H54 (cell line): ENCODE measurements at places on chromosomes 5 and 9.

- DNase-seq = no peak
Measured at GRCh38 chr5:180084638-180085561, 13.3 kb upstream of the RNF130 start.

DNA sequence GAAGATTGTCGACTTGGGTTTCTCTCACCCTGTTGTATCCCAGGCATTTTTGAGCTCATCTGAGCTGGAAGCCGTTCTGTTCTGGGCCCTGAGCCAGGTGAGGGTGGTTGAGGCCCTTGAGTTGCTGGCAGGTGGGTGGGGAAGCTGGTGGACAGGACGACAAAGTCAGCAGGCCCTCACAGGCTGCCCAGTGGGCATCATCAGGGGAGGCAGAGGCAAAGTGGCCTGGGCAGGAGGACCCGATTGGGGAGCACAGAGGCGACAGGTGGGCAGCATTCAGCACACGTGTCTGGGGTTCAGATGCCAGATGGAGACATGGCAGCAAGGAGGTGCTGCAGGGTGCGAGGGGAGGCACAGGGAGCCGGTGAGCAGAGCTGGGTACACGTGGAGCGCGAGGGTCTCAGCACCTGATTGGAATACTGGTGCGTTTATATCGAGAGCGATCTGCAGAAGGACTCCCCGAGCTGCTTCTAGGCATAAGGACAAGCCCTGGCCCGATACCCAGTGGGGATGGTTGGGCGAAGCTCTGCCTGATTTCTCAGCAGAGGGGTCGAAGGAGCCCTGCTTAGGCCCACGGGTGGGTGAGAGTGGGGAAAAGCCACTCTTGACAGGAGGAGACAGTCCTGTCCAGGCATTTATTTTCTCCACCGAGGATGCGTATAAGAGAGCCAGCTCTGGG lies 49.0 kb upstream of the SUSD3 start:
- DNase-seq = no peak

- DNase-seq = no peak
Measured at GRCh38 chr5:169805937-169806700, 169.0 kb downstream of the DOCK2 start.

- peak; percentile 34 for DNase-seq
Measured at GRCh38 chr5:126884269-126884819, 107.4 kb downstream of the LMNB1 start.

GRCh38 chr9:106869458-106869857 lies 6.5 kb downstream of the ZNF462 start:
- no peak for DNase-seq

DNA sequence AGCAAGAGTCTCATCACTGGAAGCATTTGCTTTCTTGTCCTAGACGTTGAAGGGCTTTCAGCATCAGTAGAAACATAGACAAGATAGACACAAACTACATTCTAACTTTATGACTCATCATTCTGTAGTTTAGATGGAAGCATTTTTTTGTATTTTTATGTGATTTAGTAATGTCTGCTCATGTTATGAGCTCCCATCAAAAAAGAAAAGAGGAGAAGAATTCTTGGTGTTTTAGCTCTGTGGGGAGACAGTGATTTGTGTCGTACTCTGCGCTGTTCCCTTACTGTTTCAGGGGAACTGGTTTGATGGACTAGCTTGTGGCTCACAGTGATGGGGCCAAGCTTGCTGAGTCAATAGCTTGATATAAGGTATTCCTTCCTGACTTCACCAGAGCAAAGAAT lies 159.2 kb upstream of the WWC1 start:
- DNase-seq = no peak

DNA sequence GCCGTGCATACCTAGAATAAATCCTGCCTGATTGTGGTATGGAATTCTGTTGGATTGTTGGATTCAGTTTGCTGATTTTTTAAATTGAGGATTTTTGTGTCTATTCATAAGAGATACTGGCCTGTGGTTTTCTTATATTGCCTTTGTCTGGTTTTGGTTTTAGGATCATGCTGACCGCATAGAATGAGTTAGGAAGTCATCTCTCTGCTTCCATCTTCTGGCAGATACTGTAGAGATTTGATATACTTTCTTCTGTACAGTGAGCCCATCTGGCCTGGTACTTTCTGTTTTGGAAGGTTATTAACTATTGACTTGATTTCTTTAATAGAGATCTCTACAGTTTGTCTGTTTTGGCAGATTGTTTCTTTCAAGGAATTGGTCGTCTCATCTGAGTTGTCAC lies 14.7 kb downstream of the CEP72 start:
- no peak for DNase-seq

GRCh38 chr9:94826644-94827410 lies 100.3 kb downstream of the AOPEP start:
- no peak for DNase-seq

DNA sequence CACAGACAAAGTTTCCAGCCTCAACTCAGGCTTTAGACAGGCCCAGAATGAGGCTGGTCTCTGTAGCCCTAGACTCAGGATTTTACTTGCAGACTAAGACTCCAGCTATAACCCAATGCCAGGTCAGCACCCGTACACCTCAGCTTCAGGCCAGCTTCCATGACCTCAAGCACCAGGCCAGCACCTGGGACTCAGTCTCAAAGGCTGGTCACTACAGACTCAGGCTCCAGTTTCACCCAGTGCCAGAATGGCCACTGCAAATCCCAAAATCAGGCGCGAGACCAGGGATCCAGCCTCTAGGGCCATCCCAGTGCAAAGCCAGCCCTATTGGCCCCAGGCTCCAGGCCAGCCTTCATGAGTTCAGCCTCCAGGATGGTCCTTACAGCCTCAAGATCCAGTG lies 44.9 kb downstream of the C9 start:
- no peak for DNase-seq

DNA sequence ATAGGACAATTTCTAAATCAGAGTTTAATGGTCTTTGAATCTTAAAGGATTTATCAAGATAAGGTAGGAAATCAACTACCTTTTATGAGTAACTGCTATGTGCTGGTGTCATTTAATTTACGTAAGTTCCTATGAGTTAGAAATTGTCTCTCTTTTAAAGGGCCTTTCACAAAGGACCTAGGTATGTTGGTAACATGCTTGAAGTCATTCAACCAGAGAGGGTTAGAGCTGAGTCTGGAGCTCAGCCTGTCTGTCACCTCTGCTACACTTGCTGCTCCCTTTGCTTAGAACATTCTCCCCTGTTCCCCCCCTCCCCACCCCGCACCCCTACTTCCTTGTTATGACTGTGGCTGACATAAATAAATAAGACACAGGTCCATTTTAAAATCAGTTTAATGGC lies 190.3 kb upstream of the SEMA6A start:
- no peak for DNase-seq

- DNase-seq = no peak
Measured at GRCh38 chr5:6403416-6403815, 25.1 kb upstream of the MED10 start.
